ENCODE measurements at places on chromosomes 13 and 19.

GRCh38 chr19:5628919-5629481 is 6.1 kb downstream of the SAFB start:
- no peak for DNase-seq

DNA sequence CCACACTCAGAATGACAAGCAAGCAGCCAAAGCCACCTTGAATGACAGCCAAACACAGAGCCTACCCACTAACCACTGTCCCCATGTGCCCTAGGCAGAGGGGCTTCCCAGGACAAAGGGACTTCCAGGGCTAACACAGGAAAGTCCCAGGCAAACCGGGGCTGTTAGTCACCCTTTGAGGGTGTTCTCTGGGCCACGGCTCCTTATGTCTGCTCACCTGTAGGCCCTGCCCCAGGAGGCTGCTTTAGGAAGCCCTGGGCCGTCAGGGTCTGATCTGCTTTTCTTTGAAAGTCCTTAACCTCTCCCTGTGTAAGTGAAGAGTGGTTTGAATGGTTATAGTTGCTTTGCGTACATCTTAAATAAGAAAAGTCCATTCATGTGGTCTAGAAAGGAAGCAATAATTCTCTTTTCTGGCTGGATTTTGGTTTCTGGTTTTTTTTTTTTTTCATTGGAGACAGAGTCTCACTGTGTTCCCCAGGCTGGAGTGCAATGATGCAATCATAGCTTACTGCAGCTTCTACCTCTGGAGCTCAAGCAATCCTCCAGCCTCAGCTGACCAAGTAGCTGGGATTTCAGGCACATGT is 161.4 kb downstream of the EFNB2 start:
- peak; percentile 74 for DNase-seq

- DNase-seq, result peak; percentile 100
Observed at GRCh38 chr19:4911786-4912672, 2.7 kb downstream of the UHRF1 start.

- DNase-seq, result no peak
Observed at GRCh38 chr19:46042252-46042883, 1.6 kb upstream of the IGFL4 start.

DNA sequence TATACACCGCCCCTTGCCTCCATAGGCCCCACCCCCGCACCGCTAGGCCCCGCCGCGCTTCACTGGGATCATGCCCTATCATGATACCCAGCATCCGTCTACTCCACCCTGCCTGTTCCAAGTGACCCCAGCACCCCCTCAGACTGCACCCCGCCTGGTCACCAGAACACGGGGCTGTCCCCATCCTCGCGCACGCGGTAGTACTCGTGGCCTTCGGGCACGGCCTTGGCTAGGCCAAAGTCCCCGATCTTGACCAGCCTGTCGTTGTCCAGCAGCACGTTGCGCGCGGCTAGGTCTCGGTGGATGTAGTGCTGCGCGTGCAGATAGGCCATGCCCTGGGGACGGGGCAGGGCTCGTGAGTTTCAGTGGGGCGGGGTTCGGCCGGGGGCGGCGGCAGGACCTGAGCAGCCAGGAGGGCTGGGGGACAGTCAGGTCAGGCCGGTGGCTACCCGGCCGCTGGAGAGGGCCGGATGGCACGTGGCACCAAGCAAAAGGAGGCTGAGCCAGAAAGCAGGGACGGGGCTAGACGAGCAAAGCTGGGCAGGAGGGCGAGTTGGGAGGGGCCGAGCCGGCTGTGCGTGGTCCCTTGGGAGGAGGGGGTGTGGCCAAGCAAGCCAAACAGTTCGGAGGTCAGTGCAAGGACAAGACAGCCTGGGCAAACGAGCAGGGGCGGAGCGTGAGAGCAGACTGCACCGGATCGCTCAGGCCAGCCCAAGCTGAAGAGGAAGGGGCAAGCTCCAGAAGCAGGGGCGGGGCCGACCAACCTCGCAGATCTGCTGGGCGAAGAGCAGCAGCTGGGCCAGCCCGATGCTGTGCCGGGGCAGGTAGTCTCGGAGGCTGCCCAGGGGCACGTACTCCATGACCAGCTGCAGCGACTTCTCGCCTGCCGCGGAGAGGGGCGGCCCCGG is 13.6 kb upstream of the ICAM3 start:
- no peak for DNase-seq

DNA sequence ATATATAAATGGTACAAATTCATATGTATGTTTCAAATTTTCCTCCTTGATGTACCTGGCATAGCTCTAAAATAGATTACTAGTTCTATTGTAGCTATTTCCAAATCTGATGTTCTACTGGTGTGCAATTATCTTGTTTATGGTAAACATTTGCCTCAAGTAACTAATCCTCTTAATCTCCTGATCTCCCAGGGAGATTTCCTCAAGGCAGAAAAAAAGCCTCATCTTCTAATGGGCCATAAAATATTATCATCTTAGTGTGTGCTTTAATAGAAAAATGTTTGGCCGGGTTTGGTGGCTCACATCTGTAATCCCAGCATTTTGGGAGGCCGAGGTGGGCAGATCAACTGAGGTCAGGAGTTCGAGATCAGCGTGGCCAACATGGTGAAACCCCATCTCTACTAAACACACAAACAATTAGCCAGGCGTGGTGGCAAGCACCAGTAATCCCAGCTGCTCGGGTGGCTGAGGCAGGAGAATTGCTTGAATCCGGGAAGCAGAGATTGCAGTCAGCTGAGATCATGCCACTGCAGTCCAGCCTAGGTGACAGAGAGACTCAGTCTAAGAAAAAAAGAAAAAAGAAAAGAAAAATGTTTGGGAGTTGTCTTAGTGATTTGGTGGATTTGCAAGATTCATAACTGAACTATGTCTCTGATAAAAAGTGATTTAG is 498.9 kb upstream of the SLITRK5 start:
- DNase-seq, result no peak

DNA sequence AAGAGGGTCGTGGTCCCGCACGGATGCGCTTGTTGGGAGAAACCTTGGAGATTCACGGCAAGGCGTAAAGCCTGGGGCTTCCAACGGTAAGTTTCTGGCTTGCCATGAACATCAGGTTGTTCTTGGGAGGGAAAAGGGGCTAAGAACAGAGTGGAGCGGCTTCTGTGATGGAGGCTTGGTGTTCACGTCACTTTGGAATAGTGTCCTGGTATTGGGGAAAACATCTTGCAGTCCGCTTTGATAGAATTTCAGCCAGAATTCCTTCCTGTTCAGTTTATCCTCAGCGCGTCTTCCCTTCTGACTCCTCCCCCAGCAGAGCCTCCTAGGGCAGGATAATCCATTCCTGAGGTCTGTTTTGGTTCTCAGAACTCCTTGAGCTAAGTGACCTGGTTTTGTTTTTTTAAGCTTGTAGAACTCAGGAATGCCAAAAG is 2.0 kb downstream of the KCTD15 start:
- DNase-seq, result peak; percentile 73

- DNase-seq, result peak; percentile 79
Observed at GRCh38 chr19:17235300-17235970, 9.4 kb downstream of the OCEL1 start.

DNA sequence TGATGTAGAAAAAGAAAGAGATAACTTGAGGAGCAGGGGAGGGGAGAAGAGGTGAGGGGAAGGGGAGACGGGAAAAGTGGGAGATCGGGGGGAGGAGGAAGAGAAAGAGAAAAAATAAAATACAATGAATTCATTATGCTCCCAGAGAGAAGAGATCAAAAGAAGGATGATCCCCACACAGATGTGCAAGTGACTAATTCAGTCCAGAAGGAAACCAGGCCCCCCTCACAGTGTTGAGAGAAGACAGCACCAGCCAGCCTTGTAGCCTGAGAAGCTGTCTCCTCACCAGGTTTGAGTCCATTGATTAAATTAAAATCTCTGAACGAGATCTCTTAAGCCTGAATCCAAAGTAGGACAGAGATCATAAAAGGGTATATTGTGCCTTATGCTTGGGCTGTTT is 333.7 kb upstream of the NBEA start:
- no peak for DNase-seq

- DNase-seq, result peak; percentile 25
Observed at GRCh38 chr19:37907735-37908455, 887 bp downstream of the SIPA1L3 start.

DNA sequence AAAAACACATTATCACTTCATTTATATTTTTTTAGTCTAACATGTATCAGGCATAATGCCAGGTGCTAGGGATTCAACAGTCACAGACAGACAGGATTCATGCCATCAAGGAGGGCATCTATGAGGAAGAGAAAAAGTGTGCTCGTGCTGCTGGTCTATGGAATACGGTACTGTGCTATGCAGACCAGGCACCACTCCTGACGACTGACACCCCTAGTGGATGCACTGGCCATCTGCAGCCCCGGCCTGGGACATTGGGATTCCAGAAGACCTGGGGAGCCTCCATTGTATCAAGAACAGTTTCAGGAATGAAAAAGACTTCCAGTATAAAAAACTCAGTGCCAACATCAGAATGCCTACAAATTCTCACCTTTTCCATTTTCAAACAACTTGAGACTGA is 94.0 kb downstream of the KLF12 start:
- DNase-seq, result peak; percentile 25

DNA sequence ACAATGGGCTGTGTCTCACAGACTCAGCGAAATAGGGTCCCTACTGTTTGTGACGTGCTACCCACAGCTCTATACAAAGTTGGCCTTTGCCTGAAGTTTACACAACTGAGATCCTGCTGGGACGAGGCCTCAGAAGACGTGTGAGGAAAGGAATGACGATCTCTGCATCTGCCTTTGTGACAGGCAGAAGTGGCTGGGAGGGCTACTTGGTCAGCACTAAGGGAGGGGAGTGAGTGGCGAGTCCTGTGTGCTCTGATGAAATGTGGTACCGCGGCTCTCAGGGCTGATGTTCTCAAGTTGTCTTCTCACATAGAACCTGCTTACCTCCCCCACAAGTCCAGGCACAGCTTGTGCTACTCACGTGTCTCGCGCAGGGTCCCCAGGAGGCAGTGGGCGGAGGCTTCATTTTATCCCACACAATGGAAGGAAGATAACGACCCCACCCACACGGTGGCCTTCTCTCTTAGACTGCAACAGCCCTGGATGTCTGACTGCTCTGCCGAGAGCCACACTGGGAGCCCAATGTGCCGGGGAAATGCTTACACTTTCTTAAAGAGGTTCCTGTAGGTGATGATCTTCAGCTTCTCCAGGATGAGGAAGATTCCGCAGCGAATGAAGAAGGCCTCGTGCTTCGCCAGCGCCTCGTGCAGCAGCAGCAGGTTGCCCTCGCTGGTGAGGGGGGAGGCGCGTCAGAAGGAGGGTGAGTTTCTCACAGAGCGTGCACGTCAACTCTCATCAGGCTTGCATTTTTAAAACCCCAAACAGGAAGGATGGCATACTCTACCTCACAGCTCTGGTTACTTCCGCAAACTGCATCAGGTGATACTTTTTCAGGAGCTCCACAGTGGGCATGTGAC is 21.2 kb downstream of the PROZ start:
- peak; percentile 58 for DNase-seq

DNA sequence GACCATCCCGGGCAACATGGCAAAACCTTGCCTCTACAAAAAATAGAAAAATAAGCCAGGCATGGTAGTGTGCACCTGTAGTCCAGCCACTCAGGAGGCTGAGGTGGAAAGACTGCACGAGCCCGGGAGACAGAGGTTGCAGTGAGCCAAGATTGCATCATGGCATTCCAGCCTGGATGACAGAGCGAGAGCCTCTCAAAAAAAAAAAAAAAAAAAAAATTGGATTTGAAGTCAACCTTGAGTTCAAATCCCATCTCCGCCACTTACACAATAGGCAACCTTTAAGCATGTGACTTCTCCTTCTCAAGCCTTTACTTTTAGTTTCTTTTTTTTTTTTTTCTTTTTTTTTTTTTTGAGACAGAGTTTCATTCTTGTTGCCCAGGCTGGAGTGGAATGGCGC is 12.0 kb downstream of the KASH5 start:
- DNase-seq, result peak; percentile 32

- no peak for DNase-seq
Observed at GRCh38 chr19:33448159-33448516, 73.5 kb downstream of the PEPD start.

GRCh38 chr19:29622166-29623070 is 16.3 kb downstream of the POP4 start:
- DNase-seq, result peak; percentile 8

DNA sequence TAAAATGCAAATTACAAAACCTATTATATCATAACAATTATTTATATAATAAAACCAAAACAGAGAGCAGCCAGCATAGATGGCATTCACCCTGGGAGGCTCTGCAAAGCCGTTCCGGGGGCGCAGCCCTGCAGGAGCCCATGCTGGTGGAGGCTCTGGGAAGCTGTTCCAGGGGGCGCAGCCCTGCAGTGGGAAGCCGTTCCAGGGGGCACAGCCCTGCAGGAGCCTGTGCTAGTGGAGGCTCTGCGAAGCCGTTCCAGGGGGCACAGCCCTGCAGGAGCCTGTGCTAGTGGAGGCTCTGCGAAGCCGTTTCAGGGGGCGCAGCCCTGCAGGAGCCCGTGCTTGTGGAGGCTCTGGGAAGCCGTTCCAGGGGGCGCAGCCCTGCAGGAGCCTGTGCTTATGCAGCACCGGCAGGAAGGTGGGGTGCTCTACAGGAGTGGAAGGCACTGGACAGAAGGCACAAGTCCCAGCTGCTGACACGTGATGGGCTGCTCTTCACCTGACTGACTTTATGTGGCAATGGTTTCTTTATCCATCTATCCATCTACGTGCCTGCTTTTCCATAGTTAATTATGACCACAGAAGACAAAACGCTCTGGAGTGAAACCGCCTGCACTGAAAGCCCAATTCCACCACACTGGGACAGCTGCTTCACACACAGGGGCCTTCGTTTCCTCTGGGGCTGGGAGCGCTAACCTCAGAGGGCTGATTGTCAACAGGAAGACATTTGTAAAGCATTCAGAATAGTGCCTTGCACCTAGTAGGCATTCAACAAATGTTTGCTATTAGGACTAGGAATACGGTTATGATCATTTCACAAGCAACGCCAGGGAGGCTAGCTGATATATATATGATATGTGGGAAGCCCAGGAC is 23.7 kb downstream of the PCID2 start:
- DNase-seq, result no peak

- DNase-seq, result no peak
Observed at GRCh38 chr13:98823442-98823841, 71.0 kb upstream of the SLC15A1 start.

DNA sequence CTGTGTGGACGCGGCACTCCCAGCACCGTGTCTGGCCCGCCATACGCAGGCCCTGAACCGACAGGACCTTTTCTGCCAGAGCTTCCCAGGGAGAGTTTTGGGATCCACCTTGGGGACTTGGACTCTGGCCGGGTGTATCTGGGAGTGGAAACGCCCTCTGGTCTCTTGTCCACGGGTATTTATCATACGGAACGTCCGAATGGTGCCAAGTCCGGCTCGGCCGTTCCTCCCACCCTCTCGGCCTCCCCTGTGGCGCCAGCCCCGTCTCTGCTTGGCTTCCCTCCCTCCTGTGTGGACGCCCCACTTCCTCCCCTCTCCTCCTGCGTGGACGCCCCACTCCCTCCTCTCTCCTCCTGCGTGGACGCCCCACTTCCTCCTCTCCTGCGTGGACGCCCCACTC is 12.1 kb downstream of the HCN2 start:
- DNase-seq, result no peak

GRCh38 chr19:46785054-46785979 is 3.1 kb downstream of the SLC1A5 start:
- peak; percentile 59 for DNase-seq

- DNase-seq, result no peak
Observed at GRCh38 chr13:39935155-39935554, 279.7 kb downstream of the COG6 start.
